ENCODE measurements at places on chromosomes 12 and 14.

DNA sequence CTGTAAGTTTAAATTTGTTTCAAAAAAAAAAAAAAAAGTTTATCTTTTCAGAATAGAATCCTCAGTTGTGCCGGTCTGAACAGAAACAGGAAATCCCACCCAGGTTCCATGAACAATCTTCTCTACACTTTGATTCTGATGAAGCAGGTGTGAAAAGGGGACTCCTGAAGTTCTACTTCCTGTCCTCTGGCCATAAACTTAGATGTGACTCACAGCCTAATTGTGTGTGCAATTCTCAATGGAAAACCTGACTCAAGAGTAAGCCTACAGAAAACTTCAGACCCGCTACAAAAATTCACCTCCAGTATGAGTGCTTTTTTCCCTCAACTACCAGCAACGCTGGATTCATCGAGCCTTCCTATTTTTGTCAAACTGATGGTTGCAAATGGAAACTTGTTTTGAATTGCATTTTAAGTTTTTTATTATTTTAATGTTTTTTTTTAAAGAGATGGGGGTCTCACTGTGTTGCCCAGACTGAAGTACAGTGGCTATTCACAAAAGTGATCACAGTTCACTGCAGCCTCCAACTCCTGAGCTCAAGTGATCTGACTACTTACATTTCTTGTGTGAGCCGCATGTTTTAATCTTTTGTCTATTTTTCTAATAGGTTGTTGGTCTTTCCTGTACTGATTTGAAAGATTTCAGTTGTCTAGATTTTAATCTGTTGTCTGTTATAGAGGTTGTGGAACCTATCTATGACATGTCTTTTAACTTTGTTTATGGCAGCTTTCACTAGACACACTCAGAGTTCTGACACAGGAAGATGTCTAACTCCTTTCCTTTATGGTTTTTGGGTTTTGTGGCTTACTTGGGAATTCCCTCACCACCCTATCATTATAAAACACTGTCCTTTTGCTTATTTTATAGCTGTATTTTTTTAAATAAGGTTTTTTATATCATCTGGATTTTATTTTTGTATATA is 37.6 kb downstream of the ATG14 start:
- DNase-seq, result peak; percentile 60

DNA sequence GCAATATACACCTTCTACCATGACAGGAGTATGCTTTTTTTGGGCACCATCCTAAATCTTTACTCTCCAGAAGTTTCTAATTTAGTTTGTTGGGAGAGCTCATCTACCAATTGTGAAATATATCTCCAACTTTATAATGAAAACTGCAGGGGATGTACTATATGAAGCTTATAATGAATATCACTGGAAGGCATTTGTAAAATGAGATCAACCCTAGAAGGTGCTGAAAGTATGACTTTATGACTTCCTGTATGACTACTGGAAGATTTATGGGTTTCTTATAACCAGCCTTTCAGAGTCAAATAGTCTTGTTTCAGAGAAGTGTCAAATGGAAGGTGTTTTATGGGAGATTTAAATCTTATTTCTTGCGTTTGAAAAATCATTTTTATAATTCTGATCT is 122.9 kb downstream of the MYRFL start:
- no peak for DNase-seq

DNA sequence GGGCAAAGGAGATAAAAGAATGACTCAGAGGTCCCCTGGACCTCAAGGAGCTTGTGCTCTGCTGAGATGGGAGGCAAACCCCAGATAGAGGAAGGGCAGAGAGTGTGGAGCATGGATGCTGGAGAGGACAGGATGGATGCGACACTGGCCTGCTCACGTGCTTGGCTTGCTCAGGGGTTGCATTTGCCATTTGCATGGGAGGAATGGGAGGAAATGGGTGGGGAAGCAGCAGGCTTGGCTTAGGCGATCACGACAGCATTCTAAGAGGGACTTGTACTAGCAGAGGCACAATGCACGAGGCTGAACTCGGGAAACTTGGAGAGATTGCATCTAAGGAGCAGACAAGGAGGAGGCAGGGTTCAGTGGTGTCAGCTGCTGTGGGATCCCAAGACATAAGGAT is 19.8 kb downstream of the CD9 start:
- no peak for DNase-seq

- DNase-seq, result no peak
These were observed 115.3 kb upstream of the PLEKHA5 start for GRCh38 chr12:19014240-19014639.

- DNase-seq, result no peak
These were observed 58.9 kb downstream of the BCL11B start for GRCh38 chr14:99213101-99213500.

DNA sequence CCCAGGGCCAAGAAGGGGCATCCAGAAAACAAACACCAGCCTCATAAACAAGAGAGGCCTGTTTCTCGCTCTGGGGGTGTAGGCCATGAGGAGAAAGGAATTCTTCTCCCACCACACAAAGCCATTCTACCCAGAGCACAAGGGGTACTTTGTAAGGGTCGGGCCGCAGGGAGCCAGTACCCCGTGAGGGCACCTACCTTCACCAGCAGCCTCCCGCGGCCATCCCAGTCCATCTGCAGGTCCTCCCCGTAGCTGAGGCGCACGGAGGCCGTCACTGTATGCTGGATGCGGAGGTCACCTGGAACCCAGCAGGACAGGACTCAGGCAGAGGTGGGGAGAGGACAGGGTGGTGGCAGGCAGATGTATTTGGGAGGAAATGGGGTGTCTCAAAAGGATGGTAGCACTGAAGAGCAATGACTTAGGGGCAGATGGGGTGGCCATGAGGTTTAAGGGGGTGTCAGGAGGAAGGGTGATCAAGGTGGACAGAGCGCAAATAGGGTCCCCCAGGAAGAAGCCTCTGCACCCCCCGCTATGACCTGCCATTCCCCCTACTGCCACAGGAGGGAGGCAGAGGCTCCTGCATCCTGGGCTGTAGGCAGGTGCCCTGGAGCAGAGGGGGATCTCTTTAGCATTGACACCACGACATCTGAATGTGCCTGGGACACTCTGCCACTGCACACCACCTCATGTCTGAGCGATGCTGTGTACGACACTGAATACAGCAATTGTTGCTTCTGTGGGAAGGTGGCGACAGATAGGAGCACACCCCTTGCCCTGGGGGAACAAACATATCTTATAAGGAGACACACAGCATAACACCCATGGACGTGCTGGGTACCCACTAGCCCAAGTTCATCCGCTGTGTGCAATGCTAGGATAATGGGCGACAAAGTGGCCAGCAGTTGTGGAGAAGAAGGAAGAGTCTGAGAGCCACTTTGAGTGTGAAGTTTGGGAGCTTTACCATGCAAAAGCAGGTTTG is 61.4 kb downstream of the VWF start:
- peak; percentile 61 for DNase-seq

GRCh38 chr14:102234331-102235264 is 70.4 kb downstream of the MOK start:
- DNase-seq, result no peak
